ENCODE measurements at places on chromosomes 11 and 22.

DNA sequence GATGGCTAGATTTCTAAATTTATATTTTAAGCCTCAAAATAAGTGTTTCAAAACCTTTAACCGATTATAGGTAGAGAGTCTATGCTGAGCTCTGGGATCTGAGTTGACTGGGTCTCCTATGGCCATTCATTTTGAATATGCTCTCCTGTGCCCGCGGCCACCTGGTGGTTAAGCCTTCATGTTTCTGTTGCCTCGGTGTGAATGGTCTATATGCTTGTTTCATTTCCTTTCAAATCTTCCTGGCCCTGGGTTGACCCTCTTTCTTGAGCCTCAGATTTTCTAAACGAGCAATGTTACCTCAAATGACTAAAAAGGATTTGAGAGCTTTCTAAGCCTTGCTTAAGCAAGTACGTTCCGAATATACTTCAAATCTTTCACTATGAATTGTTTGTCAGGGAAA, 789.4 kb upstream of the KIRREL3 start:
- DNase-seq, result peak; percentile 86

- DNase-seq, result peak; percentile 75
Observed at GRCh38 chr11:126862664-126863243, 137.8 kb downstream of the KIRREL3 start.

GRCh38 chr22:38290347-38290746, 17.5 kb upstream of the TMEM184B start:
- DNase-seq, result no peak

- no peak for DNase-seq
Observed at GRCh38 chr11:128105511-128105910, 481.8 kb downstream of the ETS1 start.
